ENCODE measurements at places on chromosomes 2 and 18.

DNA sequence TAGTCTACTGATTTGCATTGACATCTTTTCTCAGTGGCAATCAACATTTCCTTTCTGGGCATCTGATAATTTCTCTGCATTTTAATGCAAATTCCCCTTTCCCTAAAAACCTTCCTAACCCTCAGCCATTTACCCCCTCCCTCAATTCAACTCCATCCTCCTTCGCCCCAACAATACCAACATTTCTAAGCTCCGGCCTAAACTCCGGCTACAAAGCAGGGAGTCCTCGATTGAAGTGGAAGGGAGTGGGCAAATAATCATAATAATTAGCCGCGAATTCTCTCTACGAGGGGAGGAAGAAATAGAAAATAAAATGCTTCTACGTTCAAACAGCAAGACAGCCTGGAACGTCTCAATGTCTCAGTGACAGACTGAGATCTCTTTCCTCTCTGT, 4.6 kb downstream of the BCL11A start:
- DNase-seq, result no peak

DNA sequence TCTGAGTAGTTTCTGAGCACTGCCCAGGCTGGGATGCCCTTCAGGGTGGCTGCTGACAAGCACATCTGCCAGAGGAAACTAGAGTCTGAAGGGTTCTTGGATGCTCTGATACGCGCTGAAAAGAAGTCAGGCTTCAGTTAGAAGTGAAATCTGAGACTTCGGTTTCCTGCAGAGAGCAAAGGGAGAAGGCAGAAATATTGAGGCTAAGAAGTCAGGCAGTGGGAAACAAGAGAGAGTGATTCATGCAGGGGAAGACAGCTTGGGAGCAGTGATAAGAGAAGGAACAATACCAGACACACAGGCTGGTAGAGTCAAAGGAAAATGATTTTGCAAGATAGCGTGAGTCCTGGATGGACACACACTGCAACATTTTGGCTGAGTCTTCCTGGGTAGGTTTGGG, 51.0 kb upstream of the BOD1L2 start:
- DNase-seq, result no peak

GRCh38 chr2:106649306-106649705, 162.1 kb downstream of the CD8B2 start:
- no peak for DNase-seq

DNA sequence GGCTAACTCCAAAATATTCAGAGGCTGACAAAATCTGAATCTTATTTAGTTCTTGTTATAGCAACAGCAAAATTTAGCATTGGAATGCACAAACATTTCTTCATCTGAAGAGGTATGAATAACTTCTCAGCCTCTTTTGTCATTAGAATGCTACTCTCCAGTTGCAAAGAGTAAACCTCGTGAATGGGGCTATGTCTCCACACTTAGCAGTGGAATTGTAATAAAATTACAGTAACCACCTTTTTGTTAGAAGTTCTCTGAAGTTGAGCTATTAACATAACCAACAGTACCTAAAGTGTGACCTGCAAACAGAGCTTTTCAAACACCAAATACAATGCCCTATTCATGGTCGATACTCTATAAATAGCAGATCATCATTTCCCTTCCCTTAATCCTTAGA, 50.2 kb upstream of the GALNT3 start:
- no peak for DNase-seq

DNA sequence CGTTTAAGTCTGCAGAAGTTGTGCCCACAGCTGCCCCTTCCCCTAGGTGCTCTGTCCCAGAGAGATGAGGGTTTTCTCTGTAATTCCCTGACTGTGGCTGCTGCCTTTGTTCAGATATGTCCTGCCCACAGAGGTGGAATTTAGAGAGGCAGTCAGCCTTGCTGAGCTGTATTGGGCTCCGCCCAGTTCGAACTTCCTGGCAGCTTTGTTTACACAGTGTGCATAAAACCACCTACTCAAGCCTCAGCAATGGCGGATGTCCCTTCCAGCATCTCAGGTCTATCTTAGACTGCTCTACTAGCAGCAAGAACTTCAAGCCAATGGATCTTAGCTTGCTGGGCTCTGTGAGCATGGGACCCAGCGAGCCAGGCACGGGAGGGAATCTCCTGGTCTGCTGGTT, 48.1 kb downstream of the LHCGR start:
- DNase-seq, result no peak

GRCh38 chr2:128304715-128305554, 13.7 kb downstream of the HS6ST1 start:
- DNase-seq, result peak; percentile 99

DNA sequence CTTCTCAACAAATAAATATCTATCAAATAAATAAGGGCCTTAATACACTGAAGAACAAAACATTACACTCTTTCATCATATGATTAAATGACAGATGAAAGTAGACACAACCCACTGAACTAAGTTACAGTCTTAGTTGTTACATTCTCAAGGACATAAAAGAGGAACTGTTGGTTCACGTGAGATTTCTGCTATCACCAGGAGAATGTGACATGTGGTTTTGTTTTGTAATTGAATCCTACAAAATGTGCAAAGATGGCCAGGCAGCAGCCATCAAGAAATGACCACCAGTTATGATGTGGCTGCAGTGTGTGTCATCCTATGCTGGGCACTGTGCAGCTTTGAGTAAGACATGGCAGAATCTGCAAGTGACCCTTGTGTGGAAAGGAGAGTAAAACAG, 310.6 kb upstream of the PIK3C3 start:
- DNase-seq, result no peak

DNA sequence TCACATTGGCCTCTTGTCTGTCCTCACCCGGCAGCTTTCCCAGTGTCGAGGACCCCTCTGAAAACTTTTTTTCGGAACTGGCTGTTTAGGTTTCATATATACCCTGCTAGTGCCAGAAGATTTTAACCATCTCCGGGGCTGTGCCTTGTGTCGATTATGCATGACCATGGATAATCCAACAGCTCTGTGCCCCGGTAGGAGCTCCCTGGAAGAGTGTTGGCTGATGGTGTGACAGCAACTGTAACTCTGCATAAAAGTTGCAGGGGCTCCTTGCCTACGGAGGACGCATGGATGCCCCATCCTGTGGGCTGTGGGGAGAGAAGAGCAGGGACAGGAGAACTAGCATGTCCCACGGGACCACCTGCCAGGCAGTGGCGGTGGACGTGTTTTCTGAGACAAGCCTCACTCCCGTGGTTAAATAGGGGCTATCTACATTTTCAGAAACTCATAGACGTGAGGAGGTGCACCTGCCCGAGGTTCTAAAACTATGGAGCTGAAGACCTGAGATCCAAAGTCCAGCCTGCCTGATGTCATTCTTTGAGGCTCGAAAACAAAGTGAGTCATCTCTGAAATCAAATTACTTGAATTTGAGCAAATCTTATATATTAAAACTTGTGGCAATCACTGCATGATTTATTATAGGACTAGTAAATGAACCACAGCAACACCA, 437.2 kb upstream of the HS6ST1 start:
- DNase-seq, result no peak

GRCh38 chr2:211455216-211455841, 898.9 kb downstream of the CPS1 start:
- peak; percentile 36 for DNase-seq

DNA sequence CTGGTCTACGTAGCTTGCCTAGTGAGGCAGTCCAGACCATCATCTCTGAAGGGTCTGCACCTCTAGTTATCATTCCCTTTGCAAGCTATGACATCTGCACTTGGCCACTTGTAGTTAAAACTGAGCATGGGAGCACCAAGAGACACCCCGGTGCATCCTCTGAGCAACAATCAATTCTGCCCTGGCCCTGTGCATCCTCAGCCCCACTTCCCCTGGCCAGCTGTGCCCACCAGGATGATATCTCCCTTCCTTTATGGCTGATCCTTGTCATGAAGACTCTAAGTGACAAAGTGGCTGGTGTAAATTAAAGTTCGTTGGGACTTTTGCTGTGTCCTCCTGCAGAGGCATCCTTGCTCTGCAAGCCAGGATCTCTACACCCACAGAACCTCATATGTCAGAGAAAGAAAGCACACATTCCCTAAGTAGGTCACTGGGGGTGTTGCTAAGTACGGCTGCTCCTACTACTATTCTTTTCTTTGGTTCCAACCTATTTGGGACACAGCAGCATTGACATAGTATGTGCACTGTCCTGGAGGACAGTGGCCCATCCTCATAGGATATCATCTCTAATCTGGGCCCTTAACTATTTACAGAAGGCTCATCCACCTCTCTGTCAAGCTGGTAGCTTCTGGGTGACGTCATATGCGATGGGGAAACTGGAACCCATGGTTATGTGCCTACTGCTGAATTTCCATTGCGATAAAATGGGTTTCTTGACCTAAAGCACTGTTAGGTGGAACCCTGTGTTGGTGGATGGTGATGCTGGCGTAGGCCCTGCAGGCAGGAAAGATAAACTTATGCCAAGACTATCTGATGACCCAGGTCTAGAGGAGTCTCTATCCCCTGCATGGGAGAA, 384.3 kb upstream of the ID2 start:
- DNase-seq, result no peak

GRCh38 chr2:85409845-85410583, at the start of gene CAPG:
Gene CAPG (minus strand): TSS chr2:85410366. CDS start chr2:85402145, 8,221 bp downstream.
- peak; percentile 37 for DNase-seq

GRCh38 chr2:166314022-166314759, 61.6 kb downstream of the SCN9A start:
- peak; percentile 94 for DNase-seq

Measured in foreskin keratinocyte (primary cell).